ENCODE measurements at places on chromosomes 16 and 17.
A peak's percentile ranks its signal among the peaks of the same experiment; 100 is the strongest.

DNA sequence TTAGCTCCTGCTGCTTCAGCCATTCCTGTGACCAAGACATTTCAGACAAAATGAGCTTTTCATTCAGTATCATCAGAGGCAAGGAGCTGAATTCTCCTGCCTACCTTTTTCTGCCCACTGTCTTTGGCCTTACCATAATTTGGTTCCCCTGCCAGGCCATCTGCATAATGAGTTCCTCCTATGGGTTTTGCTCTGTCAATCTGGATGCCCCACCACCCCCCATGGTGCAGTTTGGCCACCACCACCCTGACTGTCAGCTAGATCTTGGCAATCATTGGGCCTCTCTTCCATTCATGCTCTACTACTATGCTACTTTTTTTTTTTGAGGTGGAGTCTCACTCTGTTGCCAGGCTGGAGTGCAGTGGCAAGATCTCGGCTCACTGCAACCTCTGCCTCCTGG, 169.2 kb upstream of the ZKSCAN2 start:
- H3K36me3 ChIP-seq = no peaks in the 10 kb centered on the region
- no peak overlapping the region for H3K27ac ChIP-seq
- H3K4me1 ChIP-seq = no peaks in the 10 kb centered on the region
- no peak for DNase-seq

DNA sequence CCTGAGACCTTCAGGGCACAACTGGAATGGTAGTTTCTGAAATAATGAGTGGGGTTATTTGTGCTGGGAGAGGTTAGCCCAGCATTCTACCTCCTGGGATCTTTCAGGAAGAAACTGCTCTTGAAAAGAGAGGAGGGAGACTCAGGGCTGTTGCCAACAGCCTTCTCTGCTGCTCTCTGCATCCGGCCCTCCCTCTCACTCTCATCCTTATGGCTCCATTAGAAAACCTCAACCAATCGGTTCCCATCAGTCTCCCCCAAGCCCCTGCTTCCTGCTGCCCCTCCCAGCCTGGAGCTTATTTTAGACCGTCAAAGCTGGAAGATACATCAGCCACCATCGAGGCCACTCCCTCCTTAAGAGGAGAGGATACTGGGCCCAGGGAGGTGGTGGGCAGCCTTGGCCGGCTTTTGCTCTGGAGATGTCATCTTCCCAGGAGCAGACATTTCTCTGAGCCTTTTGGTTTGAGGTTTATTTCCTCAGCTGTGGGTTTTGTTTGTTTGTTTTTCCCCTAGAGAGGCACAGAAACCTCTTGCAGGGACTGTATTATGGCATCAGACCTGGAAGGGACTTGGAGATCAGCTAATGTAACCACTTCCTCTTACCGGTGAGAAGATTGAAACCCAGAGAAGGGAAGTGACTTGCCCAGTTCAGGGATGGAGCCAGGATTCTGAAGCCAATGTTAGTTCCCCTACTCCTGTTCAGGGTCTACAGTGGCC, 2.7 kb downstream of the MPRIP start:
- no peaks in the 10 kb centered on the region for H3K27me3 ChIP-seq
- DNase-seq = peak; percentile 33
- no peaks in the 10 kb centered on the region for H3K36me3 ChIP-seq
- H3K4me3 ChIP-seq = peak overlapping the region; percentile 79
- peaks cover 73% of the 10 kb centered on the region for H3K4me1 ChIP-seq

- H3K27ac ChIP-seq = peak within 1 kb of the TSS; percentile 84
- peaks cover 31% of the 10 kb centered on the region for H3K4me1 ChIP-seq
- H3K27me3 ChIP-seq = no peaks in the 10 kb centered on the region
- DNase-seq = peak; percentile 52
- peak within 1 kb of the TSS; percentile 67 for H3K4me3 ChIP-seq
These were observed at the start of gene NOG for GRCh38 chr17:56593646-56594319. NOG (plus strand) TSS chr17:56593699; CDS start chr17:56594224, 525 bp downstream.

GRCh38 chr17:36856903-36857381, 80.3 kb upstream of the LHX1 start:
- no peak overlapping the region for H3K27ac ChIP-seq
- no peaks in the 10 kb centered on the region for H3K36me3 ChIP-seq
- H3K27me3 ChIP-seq = peaks cover 14% of the 10 kb centered on the region
- H3K4me3 ChIP-seq = no peak overlapping the region

DNA sequence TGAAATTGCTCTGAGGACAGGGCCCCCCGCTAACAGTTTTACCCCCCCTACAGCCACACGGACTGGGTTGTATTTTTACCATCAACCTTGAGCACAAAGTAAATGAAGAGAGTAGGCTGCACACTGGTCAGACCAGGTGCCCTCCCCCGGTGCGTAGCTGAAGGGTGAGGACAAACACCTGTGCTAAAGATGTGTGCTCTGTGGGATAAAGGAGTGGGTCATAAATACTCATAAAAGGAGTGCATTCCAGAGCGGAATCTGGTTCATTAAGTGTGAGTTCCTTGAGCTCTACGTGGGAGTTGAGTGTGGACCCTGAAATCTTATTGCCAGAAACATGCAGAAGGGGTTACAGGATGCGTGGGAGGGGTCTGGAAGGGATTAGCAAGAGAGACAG, 217.0 kb downstream of the CCDC182 start:
- no peak overlapping the region for H3K27ac ChIP-seq
- no peaks in the 10 kb centered on the region for H3K36me3 ChIP-seq
- DNase-seq = no peak
- peaks cover 9% of the 10 kb centered on the region for H3K4me1 ChIP-seq
- H3K4me3 ChIP-seq = no peak overlapping the region
- H3K27me3 ChIP-seq = no peaks in the 10 kb centered on the region
